Fibroblast of gingiva (primary cell): ENCODE measurements at places on chromosomes 13 and 19.
A peak's percentile ranks its signal among the peaks of the same experiment; 100 is the strongest.

GRCh38 chr13:50535050-50535449 is 308.4 kb downstream of the DLEU7 start:
- DNase-seq, result no peak

DNA sequence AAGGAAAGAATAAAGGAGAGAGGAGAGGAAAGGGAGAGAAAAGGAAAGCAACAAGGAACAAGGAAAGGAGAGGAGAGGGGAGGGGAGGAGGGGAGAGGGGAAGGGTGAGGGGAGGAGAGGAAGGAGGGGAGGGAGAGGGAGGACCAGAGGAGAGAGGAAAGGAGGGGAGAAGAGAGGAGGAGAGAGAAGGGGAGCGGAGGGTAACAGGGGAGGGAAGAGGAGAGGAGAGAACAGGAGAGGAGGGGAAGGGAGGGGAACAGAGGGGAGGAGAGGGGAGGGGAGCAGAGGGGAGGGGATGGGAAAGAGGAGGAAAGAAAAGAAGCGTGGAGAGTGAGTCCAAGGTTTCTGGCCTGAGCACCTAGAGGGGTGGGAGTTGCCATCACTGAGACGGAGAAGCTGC is 26.7 kb downstream of the FAAP24 start:
- no peak for DNase-seq

DNA sequence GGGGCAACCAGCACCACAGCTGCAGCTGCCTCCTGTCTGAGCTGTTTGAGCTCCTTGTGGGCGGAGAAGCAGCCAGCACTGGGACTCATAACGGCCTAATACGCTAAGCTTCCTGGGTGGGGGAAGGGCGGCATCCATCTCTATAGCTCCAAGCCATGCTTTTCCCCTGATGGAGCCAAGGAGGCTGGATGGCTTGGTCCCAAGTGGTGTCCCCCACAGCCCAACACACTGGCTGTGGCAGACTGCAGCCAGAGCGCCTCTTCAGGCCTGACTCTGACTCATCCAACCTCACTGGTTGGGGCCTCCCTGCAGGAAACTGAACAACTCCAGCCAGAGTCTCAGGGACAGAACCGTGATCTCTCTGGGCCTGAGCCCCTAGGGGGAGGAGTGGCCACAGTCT is 537.3 kb downstream of the SUCLA2 start:
- DNase-seq, result no peak

GRCh38 chr19:17883627-17884410 is 12.1 kb downstream of the SLC5A5 start:
- no peak for DNase-seq

DNA sequence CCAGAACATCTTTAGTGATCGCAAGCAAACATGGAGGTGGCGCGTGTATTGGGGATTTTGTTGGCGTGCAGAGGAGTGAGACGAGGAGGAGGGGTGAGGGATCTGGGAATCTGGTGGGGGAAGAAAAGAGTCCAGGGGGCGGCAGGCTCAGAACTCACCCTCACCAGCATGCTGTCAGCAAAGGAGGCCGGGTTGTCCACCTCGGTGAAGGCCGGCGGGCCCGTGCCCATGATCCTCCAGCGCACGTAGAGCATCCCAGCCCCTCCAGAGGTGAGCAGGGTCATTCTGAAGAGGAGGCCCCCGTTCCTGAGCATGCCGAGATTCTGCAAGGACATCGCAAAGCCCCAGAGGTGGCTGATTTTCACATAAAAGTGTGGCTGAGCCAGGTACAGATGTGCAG is 37.2 kb downstream of the TMTC4 start:
- DNase-seq, result no peak

DNA sequence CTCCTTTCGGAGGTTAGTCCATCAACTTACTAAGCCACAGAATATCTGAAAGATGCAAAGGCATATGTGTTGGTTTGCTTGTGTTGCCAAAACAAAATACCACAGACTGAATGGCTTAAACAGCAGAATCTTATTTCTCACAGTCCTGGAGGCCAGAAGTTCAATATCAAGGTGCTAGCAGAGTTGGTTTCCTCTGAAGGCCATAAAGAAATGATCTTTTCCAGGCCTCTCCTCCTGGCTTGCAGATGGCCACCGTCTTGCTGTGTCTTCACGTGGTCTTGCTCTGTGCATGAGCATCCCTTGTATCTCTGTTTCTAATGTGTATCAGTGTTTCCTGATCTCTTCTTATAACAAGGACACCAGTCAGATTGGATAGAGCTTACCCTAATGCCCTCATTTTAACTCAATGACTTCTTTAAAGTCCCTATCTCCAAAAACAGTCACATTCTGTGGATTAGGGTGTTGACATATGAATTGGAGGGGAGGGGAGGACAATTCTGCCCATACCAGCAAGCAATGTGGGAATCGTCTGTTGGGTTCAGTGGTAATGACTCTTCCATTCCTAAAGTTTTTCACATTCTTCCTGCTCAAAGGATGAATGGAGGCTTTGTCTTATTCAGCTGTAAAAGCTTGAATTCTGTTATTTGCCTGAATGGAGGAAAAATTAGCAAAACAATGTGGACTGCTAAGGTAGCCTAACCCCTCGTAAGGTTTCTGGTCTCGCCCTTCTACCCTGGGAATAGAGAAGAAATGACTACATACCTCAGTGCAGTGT is 715.7 kb downstream of the DIAPH3 start:
- DNase-seq, result no peak

GRCh38 chr19:6252066-6252465 is 27.7 kb downstream of the MLLT1 start:
- no peak for DNase-seq

DNA sequence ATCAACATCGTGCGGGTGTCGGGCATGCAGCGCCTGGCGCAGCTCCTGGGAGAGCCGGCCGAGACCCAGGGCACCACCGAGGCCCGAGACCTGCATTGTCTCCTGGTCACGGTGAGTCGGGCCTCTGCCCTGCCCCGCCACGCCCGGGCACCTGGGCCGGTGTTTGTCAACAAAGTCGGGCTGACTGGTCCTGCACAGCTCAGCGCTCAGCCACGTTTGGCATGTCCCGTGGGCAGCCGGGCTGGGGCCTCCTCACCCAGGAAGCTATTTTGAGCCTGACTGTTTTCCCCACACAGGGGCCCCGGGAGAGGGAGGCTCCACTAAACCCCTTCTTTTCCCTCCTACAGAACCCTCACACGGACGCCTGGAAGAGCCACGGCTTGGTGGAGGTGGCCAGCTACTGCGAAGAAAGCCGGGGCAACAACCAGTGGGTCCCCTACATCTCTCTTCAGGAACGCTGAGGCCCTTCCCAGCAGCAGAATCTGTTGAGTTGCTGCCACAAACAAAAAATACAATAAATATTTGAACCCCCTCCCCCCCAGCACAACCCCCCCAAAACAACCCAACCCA is 1.3 kb downstream of the GADD45B start:
- DNase-seq, result no peak

DNA sequence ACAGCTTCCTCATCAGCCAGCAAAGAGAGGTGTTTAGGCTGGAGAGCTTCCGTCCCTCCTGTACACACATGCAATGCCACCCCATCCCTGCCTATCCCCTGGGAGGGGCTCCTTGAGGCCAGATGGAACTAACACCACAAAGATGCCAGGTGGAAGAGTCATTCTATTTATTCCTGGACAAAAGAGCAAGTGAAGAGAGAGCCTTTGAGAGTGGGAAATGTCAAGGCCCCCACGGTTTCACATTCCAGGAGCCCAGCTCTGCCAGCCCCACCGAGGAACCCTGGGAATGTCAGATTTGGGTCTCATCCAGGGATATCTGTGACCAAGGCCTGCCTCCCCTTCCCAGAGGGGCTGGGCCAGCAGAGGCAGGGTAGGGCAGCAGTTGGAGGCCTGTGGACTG is 30.8 kb upstream of the IGFL1 start:
- DNase-seq, result no peak

DNA sequence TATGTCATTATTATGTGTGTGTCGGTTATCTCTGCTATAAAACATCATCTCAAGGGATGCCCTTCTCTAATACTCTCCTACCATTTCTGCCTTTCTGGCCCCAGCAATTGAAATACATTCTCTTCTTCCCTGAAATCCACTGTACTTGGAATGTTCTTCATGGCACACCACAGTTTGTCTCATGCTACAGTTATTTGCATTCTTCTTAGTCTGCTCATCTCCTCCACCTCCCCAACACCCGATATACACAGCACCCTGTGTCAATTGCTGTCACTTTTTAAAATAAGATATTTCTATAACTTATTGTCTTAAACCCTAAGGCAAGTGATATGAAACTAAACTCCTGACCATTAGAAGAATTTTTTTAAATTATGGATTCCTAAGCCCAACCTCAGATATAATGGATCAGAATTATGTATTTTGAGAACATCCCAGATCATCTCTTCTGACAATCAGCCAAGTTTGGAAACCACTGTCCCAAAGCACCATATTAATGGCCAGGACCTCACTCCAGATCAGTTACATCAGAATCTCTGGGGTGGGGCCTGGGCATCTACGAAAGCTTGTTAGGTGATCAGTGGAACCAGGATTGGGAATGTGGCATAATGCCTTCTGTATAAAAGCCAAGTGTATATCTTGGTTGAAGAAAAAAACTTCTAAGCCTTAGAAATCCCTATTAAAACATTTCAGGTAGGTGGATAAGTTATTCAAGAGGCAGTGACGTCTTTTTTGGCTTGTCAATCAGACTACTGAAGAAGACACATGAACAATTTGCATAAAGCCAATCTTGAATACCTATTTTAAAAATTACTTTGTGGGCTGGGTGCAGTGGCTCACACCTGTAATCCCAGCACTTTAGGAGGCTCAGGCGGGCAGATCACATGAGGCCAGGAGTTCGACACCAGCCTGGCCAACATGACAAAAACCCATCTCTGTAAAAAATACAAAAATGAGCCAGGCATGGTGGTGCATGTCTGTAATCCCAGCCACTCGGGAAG is 30.0 kb upstream of the KBTBD7 start:
- peak; percentile 65 for DNase-seq

DNA sequence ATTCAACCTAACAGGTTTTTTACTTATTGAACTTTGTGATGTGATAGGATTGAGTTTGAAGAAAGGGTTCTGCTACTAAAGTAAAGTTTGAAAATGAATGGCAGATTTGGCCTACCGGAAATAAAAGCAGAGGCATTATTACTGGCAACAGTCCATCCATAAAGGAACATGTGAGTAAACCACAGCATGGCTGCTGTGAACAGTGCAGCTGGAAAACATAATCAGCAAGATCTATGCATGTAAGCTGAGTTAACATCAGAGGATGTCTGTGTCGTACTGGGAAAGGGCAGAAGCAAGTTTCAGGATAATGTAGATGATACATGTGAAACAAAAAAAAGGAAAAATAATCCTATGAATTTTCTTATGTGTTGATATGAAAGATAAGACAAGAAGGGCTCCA is 87.6 kb downstream of the CYSLTR2 start:
- peak; percentile 30 for DNase-seq

DNA sequence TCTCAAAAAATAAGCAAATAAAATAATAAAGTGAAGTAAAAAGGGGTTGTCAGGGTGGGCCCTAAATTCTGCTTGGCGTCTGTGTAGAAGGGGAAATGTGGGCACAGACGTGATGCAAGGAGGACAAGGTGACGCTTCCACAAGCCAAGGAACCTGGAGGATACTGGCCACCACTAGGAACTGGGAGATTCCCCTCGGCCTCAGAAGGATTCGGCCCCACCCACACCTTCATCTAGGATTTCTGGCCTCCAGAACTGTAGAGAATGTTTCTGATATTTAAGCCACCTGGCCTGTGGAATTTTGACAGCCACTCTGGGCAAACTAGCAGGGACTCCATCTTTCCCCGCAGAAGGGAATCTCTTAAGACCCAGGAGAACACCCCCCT is 1.1 kb downstream of the PLEKHJ1 start:
- no peak for DNase-seq

GRCh38 chr19:54434112-54434872 is 14.7 kb upstream of the LENG8 start:
- no peak for DNase-seq

DNA sequence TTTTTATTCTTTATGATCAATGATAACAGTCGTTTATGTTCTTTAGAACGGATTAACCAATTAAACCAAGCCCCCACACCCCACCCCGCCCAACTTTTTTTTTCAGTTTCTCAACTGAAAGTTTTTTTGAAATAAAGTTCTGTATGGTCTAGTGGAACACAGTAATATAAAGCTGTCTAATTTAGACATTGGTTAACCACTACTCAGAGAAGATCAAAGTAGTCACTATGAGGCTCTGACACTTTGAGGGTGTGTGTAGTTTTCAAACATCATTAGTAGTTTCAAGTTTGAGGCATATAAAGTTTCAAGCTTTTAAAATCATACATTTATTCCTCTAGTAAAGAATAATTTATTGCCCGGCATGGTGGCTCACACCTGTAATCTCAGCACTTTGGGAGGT is 413.2 kb downstream of the EFNB2 start:
- no peak for DNase-seq

GRCh38 chr19:42200116-42200715 is 17.3 kb downstream of the DEDD2 start:
- no peak for DNase-seq

DNA sequence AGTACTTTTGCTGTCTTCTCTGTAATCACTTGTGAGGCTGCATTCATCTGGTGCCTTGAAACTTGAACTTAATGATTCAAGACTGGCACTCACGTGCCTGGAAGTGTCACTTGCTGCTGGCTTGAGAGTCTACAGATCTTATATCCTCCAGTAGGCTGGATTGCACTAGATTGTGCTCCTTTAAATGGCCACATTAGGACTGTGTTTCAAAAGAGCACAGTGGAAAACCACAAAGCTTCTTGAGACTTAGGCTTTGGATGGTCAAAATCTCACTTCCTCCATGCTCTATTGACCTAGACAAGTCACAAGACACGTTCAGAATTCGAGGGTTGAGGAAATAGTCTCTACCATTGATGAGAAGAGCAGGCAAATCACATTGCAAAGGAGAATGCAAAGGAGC is 1278.8 kb upstream of the MIR17HG start:
- no peak for DNase-seq

DNA sequence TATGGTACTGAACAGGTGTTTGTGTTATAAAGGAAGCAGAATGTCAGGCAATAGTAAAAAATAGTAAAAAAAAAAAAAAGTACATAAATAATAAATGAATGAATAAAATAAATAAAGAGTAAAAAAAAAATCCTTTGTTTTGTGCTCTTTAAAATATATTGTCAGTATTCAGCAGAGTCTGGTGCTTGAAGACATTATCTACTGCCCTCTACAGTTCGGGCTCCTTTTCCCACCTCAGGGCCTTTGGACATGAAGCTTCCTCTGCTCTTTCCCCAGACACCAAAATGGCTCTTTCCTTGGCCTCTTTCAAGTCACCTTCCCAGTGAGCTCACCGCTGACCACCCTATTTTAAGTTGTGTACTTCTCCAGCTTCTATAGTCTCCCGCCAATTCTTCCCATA is 137.5 kb downstream of the TNFRSF19 start:
- DNase-seq, result peak; percentile 21

DNA sequence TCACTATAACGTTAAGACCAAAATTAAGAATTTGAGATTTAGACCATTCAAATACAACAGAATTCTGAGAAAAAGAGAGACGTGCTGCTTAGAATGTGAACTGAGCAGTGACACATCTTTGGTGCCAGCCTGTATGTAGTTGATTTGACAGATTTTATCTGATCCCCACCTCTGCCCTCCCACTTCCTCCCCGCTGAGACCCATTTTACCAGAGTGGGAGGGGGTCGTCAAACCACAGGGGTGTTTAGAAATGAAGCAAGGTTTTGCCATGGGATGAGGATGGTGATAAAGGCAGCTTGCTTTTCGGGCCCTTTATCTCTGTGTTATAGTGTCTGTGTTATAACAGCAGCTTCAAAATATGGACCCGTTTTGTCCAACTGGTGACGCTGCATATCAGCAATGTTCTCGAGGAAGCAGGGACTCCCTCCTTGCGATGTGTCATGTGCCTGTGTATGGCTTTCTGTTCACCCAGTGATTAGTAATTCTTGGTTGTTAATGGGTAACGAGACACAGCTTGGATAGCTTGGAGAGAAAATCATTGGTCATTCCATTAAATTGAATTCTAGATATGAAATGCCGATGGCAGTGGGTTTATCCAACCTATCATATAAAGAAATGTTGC is 125.0 kb downstream of the HS6ST3 start:
- DNase-seq, result no peak
